ENCODE measurements at places on chromosomes 7 and 10. TPM values are rescaled to one million over a fixed set of nuclear protein-coding genes. Genes with fewer than 3 reads are reported as not detected.

The PRSS2 gene
- total RNA-seq: not detected

The PLPP4 gene
- 2.1 TPM for total RNA-seq

The DYNC1I1 gene
- total RNA-seq: 0.81 TPM

The OPALIN gene
- total RNA-seq: not detected

The FLNC gene
- 107 TPM for total RNA-seq

The GRID2IP gene
- total RNA-seq: not detected

The LRRC4 gene
- 0.12 TPM for total RNA-seq

The INHBA gene
- total RNA-seq: 78.7 TPM

The NUDT13 gene
- total RNA-seq: 0.97 TPM

The ZP3 gene
- total RNA-seq: 2.3 TPM

The GCK gene
- total RNA-seq: 0.36 TPM

The SPDYE16 gene
- total RNA-seq: not detected

The CPA2 gene
- not detected for total RNA-seq

The NPM3 gene
- total RNA-seq: 58.3 TPM

The ADAM22 gene
- 5.5 TPM for total RNA-seq

The PITX3 gene
- not detected for total RNA-seq

The MPP7 gene
- total RNA-seq: 0.16 TPM

The PLEKHS1 gene
- 0.24 TPM for total RNA-seq
